Activated naive CD8-positive, alpha-beta T cell treated with anti-CD3 and anti-CD28 coated beads, Interleukin-2, amount 10 ng/mL, durations not matched to agents 7 days and 5 days (primary cell): ENCODE measurements at places on chromosomes 1 and 21. TPM values are rescaled to one million over a fixed set of nuclear protein-coding genes. Genes with fewer than 3 reads are reported as not detected.

DNA sequence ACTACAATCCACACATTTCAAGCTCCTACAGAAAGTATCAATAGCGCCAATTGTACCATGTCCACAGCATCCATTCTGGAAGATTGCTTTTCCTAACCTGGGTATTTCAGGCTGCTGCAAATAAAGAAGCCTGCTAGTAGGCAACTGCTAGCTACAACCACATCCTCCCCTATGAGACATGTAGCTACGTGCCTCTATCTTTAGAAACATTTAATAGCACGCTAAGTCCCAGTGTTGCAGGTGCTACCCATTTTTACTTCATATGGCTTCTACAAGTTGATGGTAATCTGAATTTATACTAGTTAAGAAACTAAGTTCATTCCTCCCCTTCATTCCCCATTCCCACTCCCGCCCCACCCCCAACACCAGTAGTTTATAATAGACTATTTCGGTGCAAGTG is 7.4 kb upstream of the AMPD1 start:
- no peak overlapping the region for H3K27ac ChIP-seq
- H3K27me3 ChIP-seq, result no peaks in the 10 kb centered on the region
- H3K4me3 ChIP-seq, result no peak overlapping the region
- peaks cover 10% of the 10 kb centered on the region for H3K36me3 ChIP-seq
- DNase-seq, result no peak
- peaks cover 2% of the 10 kb centered on the region for H3K4me1 ChIP-seq

DNA sequence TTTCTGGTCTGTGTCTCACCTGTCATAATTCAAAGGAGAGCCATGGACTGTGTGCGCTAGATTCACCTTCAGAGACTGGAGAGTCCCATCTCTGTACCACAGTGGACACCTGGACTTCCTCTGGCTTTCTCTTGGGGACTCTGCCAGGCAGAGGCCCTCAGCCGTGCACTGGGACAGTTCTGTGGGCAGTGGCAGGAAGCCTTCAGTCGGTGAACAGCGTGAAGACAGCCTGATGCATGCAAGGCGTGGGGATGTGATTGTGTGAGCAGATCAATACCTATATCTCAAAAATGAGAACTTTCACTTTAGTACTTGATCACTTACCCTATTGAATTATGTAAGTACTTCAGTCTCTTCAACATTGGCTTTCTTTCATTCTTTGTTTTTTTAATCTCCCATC is 245.3 kb downstream of the DISC1 start:
- peak overlapping the region; percentile 12 for H3K4me3 ChIP-seq
- no peaks in the 10 kb centered on the region for H3K27me3 ChIP-seq
- no peak for DNase-seq
- H3K36me3 ChIP-seq, result peaks cover 2% of the 10 kb centered on the region
- H3K27ac ChIP-seq, result no peak overlapping the region

- H3K27me3 ChIP-seq, result no peaks in the 10 kb centered on the region
- no peaks in the 10 kb centered on the region for H3K36me3 ChIP-seq
- no peaks in the 10 kb centered on the region for H3K4me1 ChIP-seq
- H3K4me3 ChIP-seq, result no peak overlapping the region
Measured at GRCh38 chr21:16082038-16082816, 352.4 kb downstream of the USP25 start.

- no peaks in the 10 kb centered on the region for H3K36me3 ChIP-seq
- no peak for DNase-seq
- H3K4me1 ChIP-seq, result no peaks in the 10 kb centered on the region
- no peak overlapping the region for H3K4me3 ChIP-seq
- H3K27ac ChIP-seq, result no peak overlapping the region
Measured at GRCh38 chr1:82225421-82226185, 424.9 kb downstream of the ADGRL2 start.

The GDAP2 gene
- 26.0 TPM for total RNA-seq

The ZNF683 gene
- total RNA-seq, result 9.9 TPM
